Stimulated activated CD4-positive, alpha-beta T cell treated with anti-CD3 and anti-CD28 coated beads, Interleukin-15, amount 100 ng/mL, for 48 hours (primary cell): ENCODE measurements at places on chromosomes 1 and 21.
A peak's percentile ranks its signal among the peaks of the same experiment; 100 is the strongest.

- DNase-seq: no peak
Observed at GRCh38 chr1:236753516-236753915, 41.6 kb upstream of the MTR start.

DNA sequence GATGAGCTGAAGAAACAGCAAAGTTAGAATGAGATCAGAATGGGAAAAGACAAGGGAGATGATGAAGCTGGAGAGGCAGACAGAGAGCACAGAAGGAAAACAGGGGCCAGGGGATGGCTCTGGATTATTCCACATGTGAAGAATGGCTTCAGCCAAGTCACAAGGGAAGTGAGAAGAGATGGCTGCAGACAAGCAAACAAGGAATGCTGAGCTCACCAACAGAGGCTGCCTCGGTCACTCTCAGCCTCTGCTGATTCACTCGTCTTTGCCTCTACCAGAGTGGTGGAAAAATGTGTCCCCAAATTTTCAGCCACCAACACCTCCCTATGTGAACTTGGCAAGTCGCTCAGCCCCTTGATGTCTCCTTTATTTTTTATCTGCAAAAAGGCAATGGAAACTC, 46.7 kb downstream of the TRABD2B start:
- DNase-seq: no peak

- no peak for DNase-seq
Observed at GRCh38 chr1:235441159-235441685, 63.0 kb downstream of the B3GALNT2 start.

DNA sequence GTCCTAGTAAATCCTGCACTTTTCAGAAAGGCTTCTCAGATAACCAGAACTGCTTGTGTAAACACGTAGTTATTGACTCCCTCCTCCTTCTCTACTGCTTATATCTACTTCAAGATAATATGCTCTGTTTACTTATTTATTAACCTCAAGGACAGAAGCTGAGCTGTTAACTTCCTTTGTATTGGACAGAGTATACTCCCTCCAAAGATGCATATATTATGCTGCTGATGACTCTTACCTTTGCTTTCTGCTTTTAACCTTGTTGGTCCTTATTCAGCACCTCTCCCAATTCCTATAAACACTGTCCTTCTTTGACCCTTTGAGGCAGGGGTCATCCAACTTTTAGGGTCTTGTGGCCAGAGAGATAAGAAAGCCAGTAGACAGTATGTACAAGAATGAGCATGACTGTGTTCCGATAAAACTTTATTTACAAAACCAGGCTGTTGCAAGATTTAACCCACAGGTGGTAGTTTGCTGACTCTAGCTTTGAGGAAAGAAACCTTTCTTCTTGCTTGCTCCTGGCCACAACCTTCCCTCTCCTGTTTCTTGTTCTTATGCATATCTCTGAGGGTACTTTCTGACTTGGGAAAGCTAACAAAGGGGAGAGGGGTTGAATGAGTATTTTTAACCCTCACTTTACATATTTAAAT, 4.9 kb downstream of the TPM3 start:
- DNase-seq: no peak

DNA sequence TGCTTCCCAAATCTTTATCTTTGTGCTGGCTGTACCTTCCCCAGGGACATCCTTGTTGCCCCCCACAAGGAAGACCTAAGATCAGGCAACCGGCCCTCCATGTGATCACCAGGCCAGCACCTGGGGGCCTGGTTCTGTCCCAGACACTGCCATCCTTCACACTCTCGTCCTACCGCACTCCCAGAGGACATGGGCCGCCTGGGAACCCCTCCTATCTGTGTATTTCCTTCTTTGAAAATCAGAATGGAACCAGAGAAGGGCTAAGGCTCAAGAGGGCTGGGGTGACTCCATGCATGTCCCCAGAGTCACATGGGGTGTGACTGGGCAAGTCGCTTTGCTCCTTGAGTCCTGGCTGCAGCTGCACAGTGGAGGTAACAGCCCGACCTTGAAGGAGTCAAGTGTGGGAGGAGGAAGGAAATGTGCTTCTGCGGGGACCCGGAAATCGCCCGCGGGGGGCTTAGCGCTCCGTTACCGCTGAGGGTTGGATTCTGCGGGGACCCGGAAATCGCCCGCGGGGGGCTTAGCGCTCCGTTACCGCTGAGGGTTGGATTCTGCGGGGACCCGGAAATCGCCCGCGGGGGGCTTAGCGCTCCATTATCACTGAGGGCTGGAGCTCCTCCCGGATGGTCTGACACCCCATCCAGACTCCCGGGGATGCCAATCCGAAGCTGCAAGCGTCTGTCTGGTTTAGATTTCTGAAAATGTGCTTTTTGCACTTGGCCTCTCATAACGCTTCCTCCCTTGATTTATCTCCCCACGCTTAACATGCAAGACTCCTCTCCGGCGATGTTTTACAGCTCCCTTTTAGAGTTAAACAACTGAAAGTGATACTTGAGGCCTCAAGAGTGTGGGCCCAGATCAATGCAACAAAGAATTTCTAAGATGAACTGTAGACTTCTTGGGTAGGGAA, 278.9 kb downstream of the NPHP4 start:
- no peak for DNase-seq

GRCh38 chr1:225467193-225468020, 39.6 kb upstream of the LBR start:
- DNase-seq: peak; percentile 69

DNA sequence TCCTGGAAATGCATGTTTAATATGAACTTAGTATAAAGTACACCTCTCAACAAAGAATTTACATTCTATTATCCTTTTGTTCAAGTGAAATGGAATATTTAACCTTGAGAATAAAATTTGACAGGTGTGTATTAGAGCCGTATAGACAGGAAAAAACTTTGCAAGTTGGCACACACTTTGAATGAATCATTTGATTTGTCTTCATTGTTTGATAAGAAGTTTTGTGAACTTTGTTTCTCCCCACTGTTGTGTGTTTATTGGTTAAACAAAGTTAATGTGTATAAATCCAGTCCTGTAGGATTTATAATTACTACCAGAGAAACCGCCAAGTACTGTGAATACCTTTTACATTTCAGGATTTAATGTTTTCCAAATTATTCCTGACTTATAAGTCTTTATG, 2.0 kb downstream of the SYDE2 start:
- DNase-seq: no peak

GRCh38 chr1:202811296-202812175, 782 bp downstream of the PCAT6 start:
- DNase-seq: no peak

GRCh38 chr21:15564907-15565306, 164.9 kb upstream of the USP25 start:
- DNase-seq: no peak

DNA sequence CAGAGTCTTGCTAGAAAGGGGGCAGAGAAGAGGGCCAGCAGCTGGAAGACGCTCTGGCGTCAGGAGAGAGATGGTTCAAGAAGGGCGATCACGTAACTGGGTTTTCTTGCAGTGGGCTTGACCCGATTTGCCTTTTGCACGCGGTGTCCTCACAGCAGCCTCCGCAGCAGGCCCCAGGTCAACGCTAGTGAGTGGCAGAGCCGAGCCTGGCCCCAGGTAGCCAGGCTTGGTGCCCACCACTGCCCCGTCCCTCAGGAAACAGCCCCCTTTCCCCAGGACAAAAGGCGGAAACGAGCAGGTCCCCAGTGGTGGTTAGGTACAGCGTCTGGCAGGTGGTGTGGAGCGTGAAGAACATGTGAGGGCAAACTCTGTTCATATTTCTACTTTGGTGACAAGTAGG, 8.6 kb upstream of the UTS2 start:
- no peak for DNase-seq

DNA sequence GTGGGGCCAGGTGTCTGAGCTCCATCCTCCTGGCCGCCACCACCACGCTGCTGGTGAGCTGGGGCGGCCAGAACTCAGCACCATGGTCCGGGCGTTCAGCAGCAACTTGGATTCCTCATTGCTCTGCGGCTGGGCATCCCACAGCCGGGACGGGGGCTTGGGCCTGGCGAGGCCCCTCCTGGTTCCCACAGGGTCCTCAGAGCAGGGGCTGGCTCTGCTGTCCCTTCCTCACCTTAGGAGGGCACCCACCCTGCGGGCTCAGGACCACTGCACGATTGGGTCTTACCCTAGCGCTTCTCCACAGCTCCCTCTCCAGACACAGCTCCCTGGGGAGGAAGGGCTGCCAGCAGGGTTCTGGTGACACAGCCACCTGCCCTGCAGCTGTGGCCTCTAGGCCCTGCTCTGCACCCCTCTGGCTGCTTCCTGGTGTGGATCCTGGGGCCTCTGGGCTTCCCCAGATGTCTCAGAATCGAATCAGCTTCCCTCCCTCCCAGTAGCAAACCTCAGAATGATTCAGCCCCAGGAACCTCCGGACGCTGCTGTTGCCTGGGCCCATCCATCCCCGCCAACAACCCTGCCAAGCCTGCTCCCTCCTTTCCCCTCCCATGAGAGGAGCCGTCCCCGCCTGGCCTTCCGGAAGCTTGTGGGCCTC, 25.0 kb downstream of the CRYAA start:
- DNase-seq: no peak

DNA sequence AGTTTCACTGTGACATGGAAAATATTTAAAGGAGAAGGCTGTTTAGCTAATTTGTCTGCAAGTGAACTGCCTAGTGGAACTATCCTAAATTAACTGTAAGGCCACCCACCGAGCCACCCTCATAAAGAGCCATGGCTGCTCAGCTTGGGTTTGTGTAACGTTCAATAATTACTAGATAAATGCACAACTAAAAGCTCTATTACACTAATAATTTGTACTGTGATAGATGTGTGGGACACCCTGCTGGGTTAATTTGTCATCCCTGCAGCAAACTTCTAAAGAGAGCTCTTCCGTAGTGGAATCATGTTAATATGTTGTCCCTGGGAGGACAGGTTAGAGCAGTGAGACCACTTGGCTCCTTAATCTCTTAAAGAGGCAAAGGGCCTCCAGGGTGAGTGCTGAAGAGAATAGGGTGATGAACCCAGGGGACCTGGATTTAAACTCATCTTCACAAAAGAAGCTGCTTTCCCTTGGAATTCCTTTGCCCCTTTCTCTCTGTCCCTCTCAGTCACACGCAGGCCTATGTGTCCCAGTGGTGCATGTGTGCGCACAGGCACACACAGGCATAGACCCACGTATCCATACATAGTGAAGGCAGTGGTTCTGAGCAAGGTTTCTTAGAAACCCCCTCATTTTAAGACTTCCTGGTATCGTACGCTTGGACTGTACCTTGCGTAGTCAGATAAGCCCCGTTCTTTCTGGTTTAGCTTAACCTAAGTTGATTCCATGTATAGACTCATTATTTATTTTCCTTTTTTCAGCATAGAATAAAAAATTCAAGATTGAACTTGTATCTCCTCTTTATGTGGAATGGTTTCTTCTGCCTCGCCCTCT, 310.3 kb downstream of the NFIA start:
- no peak for DNase-seq

DNA sequence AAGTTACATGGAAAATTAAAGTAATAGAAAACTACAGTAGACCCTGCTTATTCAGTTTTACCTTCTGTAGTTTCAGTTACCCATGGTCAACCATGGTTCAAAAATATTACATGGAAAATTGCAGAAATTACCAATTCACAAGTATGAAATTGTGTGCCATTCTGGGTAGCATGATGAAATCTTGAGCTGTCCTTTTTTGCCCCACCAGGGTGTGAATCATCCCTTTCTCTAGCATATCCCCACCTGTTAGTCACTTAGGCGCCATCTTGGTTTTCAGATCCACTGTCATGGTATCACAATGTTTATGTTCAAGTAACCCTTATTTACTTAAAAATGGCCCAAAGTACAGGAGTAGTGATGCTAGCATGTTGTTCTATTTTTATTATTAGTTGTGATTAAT, 3.5 kb upstream of the LRIF1 start:
- no peak for DNase-seq

DNA sequence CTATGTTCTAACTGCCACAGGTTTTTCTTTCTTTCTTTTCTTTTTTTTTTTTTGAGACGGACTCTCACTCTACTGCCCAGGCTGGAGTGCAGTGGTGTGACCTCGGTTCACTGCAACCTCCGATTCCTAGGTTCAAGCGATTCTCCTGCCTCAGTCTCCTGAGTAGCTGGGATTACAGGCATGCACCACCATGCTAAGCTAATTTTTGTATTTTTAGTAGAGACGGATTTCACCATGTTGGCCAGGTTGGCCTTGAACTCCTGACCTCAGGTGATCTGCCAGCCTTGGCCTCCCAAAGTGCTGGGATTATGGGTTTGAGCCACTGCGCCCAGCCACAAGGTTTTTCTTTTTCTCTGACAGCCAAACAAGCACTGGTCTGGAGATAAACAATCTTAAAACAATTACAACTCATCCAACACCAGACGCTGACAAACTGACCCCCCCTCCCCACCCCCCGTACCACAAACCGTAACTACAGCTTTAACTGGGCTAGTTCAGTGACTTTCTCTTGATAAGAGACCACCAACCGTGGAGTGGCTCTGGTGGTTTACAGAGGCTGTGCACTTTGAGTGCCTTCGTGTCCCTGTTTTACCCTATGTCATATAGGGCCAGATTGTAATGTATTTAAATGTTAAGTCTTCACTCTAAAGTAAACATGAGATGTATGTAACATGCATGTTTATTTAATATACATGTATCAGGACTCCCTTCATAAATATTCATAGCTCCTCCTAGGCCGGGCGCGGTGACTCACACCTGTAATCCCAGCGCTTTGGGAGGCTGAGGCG, 19.5 kb upstream of the PUM1 start:
- no peak for DNase-seq
